ENCODE measurements at places on chromosomes 3 and 15.
A peak's percentile ranks its signal among the peaks of the same experiment; 100 is the strongest.

DNA sequence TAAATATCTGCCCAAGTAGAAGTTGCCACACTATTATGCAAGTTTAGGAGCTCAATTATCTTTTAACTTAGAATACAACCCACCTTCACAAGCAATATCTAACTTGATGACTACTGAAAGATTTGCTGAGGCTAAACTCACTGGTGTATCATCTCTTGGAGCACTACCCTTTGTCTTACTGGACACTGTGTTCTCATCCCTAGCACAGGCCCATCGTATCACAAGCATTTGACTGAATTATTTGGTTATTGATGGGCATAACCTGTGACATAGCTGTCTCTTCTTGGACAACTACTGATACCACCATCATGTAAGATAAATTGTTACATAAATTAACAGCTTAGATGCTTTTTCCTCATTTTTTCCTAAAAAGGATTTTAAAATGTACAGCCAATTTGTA lies 216.2 kb upstream of the THBS1 start:
- no peak for DNase-seq

DNA sequence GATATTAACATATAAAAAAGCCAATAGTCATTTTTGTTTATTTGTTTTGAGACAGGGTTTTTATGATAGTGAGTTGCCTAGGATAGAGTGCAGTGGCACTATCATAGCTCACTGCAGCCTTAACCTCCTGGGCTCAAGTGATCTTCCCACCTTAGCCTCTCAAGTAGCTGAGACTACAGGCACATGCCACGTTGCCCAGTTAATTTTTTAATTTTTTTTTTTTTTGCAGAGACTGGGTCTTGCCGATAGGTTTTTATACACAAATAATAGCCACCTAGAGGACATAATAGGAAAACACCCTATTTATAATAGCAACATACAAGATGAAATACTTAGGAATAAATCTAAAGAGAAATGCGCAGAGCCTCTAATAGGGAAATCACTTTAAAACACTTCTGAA lies 13.3 kb downstream of the EIF3J start:
- no peak for DNase-seq

DNA sequence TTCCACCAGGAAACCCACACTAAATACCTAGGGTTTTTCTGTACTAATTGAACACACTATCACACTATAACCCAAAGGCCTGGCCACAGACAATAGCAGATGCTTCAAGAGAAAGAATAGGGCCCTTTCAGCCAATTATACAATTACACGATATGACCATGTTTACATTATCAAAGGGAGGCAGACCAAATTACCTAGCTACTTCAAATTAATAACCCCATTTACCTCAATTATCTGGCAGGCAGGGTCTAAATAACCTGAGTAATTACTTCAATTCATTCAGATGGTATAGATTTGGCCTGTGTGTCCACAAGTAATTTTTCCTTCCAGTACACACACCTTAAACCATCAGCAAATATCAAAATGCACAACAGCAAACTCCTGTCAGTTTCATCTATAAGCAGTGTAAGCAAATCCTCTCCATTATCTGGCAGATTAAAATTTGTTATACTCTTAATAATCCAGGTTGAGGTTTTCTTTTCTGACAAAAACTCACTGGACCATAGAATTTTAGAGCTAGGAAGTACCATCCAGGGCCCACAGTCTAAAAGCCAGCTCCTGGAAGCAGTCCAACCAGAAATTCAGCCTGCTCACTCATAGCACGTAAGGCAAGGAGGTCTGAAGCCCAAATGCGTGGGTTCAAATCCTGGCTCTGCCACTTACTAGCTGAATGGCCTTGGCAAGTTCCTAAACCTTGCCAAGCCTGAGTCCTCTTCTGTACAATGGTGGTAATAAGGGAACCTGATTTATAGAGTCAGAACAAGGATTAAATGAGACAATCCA lies 51.8 kb downstream of the RFTN1 start:
- DNase-seq: no peak

DNA sequence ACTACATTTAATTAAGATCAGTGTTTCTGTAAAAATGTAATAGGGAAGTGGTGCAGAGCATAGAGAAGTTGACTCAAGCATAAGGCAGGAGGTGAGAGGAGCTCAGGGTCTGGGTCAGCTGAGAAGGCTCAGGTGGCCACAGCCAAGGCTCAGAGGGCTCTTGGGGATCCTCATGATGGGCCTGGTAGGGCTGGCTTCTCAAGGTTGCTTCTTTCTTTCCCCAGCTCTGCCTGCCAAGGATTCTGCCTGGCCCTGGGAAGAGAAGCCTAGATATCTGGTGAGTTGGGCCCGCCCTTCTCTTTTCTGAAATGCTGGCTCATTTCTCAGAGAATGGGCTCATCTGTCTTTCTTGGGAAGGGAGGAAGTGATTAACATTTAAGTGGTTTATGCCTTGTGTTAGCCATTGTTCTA lies 6.5 kb downstream of the ZNF589 start:
- peak; percentile 54 for DNase-seq

GRCh38 chr3:101512646-101513418 lies at the start of gene SENP7:
Gene SENP7 (minus strand): TSS chr3:101513212. CDS start chr3:101513130, 82 bp downstream.
- peak; percentile 75 for DNase-seq

DNA sequence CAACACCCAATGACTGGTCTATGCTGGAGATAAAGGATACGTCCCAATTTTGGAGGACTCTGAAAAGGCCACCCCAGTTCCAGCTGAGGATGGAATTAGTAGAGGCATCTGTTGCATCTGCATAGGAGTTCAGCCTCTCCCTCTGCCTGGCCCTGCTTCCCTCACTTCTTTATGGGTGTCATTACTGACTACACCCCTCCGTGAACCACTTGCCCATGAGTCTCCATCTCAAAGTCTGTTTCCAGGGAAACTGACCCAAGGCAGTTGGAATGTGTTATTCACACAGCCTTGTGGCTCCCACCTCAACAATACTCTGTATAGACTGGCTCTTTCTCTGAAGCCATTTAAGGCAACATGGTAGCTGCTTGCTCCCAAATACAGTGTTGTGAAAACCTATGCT lies 21.4 kb upstream of the PCOLCE2 start:
- no peak for DNase-seq

GRCh38 chr15:97036301-97036700 lies 705.8 kb downstream of the NR2F2 start:
- no peak for DNase-seq

DNA sequence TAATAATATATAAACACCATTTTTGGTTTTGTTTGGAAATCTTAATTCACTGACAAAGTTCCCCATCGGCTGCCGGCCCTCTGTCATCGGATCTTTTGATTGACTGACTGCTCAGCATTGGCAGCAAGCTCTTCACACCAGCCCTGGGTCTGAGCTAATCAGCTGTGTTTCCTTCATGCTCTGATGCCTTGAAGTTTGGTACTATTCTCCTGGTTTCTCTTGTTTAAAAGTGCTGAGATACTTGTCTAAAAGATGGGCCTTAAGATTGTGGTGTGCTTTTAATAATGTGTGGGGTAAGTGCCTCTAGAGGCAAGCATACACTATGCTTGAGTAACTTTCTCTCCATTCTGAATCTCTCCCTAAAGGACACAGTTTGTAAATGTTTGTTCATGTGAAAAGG lies 415.5 kb upstream of the TPRG1 start:
- DNase-seq: no peak

DNA sequence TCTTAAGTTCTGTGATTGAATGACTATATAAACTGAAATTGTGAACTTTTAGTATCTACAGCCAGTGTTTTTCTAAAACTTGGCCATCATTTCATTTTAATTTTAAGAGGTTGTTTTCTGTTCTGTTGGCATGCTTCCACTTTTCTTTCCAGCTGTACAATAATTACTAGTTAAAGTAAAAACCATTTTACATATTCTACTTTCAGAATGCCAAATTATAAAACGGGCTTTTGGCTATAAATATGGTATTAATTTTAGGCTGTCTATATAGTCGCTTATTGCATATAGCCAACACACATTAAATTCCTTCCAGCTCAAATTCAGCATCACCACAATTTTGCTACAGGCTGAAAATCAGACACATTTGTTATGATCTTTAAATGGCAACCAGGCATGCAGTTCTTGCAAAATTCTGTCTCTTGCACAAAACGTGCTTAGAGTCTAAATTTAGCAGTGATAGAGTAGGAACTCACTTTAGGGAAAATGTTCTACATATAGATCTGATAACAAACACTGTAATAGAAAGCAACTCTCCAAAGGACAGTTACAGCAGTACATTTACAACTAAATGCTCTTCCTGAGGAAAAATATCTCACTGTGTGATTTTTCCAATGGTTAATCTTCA lies 81.1 kb downstream of the BTD start:
- DNase-seq: peak; percentile 75

DNA sequence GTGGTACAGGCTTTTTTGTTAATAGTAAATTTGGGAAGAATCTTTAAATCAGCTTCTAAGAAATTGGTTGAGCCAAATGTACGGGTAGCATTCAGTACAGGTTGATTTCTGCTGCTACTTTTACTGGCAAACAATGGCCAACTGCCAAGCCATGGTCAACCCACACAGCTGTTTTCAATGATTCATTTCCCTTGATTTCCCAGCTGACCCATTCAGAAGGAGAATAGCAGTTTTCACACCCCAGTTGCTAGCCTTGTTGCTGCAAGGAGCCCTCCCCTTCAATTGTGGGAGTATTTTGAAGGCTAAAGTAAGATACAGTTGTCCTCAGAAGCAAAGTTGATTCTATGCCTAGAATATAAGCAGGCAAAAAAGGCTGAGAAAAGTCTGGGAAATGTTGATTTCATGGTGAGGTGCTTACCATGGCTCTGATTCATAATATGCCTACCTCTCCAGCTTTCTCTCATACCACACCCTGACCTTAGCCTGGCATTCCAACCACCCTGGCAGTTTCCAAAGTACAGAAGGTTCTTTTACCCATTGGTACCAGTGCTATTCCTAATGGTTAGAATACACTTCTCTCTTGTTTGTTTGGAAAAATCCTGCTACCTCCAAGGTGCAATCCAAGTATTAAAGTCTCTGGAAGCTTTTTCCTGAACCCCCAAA lies 320.3 kb upstream of the TGFBR2 start:
- peak; percentile 75 for DNase-seq

- no peak for DNase-seq
Observed at GRCh38 chr3:184496933-184497332, 64.7 kb upstream of the EPHB3 start.
